ENCODE measurements at places on chromosomes 16 and 17. TPM values are rescaled to one million over a fixed set of nuclear protein-coding genes. Genes with fewer than 3 reads are reported as not detected.

DNA sequence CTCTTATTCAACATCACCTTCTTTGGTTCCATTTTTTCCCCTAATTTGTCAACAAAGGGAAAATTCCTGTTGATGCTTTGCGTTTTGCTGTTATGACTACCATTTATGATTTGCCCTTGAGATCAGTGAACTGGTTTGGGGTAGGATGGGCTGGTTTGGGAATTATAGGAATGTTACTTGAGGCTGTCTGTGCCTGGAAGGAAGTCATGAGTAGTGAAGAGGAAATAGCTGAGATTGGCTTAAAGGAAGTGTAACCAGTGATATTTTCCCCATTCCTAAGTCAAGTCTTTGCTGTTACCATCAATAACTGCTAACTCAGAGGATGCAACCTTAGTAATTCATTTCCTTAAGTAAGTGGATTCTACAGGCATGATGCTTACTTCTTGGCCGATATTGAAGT is 179.2 kb downstream of the MAP2K6 start:
- DNase-seq: no peak

DNA sequence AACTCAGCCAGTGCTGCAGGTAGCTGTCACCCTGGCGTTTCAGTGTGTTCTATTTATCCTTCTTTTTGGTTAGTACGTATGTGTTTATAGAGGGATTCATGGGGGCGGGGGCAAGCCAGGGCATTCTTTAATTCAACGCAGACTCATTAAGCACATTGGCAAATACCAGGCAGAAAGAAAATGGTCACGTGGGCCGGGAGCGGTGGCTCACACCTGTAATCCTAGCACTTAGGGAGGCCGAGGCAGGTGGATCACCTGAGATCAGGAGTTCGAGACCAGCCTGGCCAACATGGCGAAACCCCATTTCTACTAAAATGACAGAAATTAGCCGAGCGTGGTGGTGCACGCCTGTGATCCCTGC is 69.1 kb downstream of the HAPSTR1 start:
- DNase-seq: no peak

DNA sequence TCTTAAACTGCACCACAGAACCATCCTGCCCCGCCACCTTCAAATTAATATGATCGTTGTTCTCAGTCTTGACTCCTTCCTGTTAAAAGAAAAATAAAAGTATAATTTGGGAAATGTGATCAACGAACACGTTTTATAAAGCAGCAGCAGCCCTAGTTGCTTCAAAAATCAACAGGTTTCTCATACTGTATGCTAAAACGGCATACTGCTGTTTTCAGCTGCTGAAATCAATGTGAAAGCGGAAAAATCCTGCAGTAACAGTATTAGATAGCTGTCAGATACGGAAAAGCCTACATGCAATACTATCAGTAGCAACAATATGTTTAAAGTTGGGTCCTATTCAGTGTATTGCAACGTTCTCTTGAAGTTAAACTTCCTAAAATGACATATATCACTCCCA is 1.6 kb downstream of the SUMO2 start:
- no peak for DNase-seq

DNA sequence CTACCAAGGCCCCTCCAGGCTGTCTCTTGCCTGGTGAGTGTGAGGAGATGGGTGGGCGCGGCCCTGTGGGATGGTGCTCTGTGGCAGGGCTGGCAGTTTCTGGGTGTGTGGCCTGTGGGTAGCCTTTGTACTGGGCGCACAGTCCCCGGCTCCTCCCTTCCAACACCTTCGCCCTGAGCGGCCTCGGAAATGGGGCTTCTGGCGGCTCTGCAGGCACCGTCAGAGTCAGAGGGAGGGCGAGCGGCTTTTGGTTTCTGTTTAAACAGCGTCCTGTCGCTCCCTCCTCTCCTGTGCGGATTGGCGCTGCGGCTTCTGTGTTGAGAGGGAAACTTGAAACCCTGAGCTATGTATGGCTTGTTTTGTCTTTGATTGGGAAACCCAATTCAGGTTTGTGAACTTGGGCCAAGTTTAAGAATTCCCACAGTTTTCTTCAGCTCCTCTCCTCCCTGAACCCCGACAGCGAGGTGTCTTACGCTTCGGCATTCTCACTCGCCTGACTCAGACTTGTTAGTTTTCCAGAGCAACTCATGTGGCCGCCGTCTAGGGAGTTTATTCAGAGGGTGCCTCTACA is 8.3 kb upstream of the ZNF750 start:
- peak; percentile 81 for DNase-seq

GRCh38 chr16:52353249-52353648 is 193.7 kb downstream of the TOX3 start:
- no peak for DNase-seq

GRCh38 chr17:31595666-31596381 is 204.3 kb downstream of the RAB11FIP4 start:
- DNase-seq: no peak

GRCh38 chr16:76535-77272 is 1.3 kb upstream of the MPG start:
- DNase-seq: peak; percentile 87

DNA sequence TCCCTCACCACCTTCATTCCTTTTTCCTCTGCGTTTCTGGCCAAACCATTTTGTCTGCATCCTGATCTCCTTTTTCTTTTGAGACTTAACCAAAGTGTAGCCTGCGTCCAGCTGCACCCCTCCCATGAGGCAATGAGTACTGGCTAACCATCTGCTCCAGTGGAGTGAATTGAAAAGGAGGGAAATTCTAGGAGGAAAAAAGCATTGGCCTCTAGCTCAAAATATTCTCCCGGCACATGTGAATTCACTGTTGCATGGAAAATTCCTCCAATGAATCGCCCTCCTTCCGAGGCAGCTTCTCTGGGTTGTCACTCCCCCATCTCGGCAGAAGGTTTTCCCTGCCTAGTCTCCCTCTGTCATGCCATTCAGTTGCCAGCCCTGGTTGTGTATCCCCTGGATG is 5.6 kb downstream of the RAP1GAP2 start:
- DNase-seq: no peak

DNA sequence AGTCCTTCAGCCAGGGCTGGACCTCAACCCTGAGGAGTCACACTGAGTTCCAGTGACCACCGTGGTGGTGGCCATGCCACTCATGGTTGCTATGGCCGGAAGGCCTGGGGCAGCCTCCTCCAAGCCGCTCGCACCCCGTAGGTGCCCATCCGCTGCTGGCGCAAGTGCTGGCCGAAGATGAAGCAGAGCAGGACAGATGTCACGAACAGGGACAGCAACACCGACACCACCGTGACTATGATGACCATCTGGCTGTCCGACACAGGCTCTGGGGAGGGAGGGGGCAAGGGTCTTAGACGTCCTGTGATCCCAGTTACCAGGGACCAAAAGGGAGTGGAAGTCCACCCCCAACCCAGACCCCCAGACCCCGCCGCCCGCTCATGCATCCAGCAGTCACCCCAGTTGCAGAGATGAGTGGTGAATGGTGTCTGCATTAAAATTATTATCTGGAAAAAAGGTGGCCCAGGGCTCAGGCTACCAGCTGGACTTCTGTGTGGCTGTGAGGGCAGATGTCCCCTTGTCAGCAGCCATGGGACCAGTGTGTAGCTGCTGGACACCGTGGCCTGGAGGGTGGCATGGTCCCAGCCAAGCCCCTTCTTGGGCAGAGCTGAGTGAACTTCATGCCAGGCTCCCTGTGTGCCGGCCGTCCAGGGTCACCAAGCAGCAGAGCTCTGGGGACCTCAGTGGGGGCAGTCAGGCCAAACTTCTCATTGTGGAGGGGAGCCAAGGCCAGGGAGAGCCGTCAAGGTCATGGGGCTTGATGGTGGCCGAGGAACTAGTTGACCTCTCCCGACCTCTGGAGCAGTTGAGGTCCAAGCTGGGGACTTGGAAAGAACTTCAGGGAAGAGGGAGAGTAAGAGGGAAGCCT is 4.7 kb downstream of the PRR29 start:
- DNase-seq: no peak

DNA sequence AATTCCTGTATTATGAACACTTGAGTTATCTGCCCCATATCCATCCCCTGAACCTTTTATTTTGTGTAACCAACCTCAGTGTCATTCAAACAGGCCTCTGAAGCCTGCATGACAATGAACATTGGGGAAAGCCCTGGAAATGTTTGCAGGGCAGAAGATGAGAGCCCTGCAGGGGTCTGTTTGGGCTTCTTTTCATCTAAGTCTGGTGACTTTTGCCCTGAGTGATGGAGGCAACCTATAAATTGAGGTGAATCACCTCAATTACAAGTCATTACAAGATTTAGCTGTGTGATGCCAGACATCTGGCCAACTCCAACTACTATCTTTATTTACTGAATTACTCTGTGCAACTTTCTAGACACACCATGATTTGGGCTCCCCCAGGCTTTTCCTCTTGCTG is 189.2 kb downstream of the MAF start:
- DNase-seq: no peak

DNA sequence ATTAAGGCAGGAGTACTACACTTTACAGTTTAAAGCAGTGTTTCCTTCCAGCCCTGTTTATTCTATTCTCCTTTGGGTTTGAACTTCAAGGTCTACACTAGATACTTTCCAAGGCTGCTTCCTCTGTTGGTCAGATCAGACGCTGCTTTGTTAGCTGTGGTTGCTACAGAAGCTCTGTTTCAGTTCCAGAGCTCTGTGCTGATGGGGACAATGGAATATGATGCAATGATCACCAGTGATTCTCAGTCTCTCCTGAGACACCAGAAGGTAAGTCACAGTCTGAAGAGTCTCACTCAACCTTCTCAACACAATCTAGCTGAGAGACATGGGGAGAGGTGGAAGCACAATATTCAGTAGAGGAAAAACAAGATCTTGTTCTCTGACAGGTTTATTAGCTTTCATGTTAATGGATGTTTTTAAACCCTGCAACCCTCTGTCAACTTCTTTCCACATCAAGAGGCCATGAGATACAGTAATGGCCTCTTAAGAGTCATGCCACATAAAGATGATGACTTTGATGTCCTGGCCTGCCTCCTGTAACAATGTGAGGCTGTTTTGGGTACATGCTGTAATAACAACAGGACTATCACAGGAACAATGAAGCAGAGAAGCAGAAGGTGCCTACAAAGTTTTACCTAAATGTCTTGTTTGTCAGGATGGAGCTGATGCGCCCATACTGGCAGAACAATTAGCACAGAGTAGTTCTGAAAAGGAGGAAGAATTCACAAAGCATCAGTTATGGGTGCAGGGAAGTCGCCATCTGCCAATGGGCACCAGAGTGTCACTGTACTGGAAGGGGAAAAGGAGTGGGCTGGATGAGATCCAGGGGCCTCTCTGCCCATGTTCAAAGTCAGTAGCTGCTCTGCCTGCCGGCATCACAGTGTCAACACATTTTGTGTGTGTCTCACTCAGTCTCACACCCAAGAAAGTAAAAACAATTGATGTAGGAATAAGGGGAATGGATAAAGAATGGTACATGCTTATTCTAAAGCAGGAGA is 33.4 kb downstream of the PSME3IP1 start:
- no peak for DNase-seq

DNA sequence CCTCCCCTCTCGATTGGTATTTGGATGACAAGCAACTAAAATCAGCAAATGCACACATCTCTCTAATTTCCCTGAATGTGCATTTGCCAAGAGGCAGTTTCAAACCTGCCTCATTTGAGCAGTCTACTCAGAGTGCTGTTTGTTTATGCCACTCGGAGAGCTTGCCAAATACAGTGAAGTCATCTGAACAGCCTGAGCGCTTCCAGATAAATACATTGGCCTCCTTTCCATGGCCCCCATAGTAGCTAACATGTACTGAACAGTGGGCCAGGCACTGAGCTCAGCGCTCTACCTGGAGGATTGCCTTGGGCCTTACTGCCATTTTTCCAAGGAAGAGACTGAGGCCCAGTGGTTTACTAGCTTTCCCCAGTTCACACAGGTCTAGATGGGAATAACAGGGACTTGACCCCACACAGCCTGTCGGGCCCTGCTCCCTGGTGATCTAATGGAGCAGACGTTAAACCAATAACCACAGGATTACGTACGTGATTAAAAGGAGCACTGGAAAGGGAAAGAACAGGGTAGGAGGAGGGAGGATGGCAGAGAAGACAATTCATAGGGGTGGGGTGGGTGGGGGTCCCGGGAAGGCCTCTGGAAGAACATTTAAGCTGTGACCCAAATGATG is 18.7 kb upstream of the ANKRD40CL start:
- peak; percentile 87 for DNase-seq

- no peak for DNase-seq
Measured at GRCh38 chr16:6528217-6528616, 804.4 kb upstream of the RBFOX1 start.

- no peak for DNase-seq
Measured at GRCh38 chr16:48680881-48681280, 70.9 kb upstream of the N4BP1 start.

- DNase-seq: no peak
Measured at GRCh38 chr17:27631897-27632725, 1.1 kb downstream of the LGALS9 start.

GRCh38 chr16:47983999-47984580 is 171.7 kb downstream of the ABCC12 start:
- DNase-seq: no peak

DNA sequence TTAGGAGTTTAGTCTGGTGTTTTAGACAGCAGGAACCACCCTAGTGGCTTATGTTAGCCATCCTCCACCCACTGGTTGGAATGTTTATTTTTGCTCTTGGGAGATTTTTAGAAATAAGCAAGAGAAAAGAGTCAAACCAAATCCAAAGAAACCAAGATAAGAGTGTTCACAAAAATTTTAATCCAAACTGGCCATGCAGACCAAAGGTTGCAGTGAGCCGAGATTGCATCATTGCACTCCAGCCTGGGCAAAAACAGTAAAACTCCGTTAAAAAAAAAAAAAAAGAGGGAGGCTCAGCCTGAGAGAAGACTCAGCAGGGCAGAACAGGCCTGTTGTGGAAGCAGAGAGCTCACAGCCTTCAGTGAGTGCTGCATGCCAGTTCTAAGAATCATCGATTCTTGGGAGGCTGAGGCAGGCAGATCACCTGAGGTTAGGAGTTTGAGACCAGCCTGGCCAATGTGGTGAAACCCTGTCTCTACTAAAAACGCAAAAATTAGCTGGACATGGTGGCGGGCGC is 12.2 kb upstream of the C16orf54 start:
- DNase-seq: no peak

Gene BCAR1
- 219 TPM for total RNA-seq

Gene CCL1
- not detected for total RNA-seq

Gene STX1B
- total RNA-seq: 0.55 TPM

Gene TBC1D3D
- total RNA-seq: not detected

Gene SLFN12L
- 0.58 TPM for total RNA-seq

Gene SPATA32
- not detected for total RNA-seq

Gene BAHCC1
- total RNA-seq: 8.6 TPM

Gene INCA1
- total RNA-seq: not detected

All from stomach (tissue), 19 donors.